ENCODE measurements at places on chromosomes 4 and X.

- DNase-seq = no peak
These were observed 19.6 kb upstream of the TET2 start for GRCh38 chr4:105127170-105127445.

DNA sequence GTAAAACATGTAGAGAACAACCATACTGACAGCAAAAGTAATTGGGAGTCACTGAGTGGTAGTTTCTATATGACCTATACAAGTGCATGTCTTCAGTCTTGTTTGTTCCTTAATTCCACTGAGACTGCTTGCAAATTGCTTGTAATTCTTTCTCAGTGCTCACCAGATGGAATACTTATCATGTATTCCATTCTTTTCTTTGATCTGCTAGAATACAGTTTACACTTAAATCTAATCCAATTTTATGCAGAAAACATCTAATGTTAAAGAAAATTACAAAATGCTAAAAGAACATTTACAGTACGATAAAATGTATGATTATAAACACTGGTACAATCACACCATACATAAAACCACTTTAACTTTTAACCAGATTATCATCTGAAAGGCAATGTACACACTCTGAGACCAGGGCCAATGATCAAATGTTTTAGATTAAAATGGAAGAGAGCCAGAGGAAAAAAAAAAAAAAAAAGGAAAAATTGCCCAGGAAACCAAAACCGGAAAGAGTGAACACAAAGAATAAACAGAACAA, 741.4 kb downstream of the FAT4 start:
- DNase-seq = no peak

DNA sequence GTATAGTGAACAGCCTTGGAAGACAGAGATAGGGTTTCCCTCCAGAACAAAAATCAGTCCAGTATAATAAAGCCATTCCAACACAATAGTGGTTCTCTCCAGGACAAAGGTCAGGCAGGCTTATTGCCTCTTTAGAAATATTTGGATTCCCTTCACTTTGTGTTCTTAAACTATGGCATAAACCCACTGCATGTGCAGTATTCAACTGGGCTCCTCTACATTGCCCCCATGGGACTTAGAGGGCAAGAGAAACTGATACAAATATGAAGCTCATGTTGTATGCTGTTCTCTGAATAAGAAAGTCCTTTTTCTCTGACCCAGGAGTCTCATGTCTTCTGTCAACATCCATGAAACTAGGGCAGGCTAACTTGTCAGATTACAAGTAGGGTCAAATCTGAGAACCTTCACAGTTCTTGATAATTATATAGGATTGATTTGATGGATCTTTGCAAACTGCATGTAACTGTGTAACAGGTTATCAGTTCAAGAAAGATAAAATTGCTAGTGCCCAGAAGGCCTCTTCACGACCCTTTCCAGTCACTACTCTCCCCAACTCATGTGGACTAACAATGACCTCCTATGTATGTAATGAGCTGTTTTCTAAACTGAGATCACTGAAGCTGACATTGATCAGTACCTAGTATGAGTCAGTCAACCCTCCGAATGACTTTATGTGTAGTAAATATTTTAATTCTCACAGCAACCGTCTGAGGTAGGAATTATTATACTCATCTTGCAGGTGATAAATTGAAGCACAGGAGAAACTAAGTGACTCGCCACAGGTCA, 31.9 kb upstream of the FAM9C start:
- DNase-seq = no peak

GRCh38 chrX:110412971-110413726, 54.5 kb downstream of the RTL9 start:
- peak; percentile 78 for DNase-seq

DNA sequence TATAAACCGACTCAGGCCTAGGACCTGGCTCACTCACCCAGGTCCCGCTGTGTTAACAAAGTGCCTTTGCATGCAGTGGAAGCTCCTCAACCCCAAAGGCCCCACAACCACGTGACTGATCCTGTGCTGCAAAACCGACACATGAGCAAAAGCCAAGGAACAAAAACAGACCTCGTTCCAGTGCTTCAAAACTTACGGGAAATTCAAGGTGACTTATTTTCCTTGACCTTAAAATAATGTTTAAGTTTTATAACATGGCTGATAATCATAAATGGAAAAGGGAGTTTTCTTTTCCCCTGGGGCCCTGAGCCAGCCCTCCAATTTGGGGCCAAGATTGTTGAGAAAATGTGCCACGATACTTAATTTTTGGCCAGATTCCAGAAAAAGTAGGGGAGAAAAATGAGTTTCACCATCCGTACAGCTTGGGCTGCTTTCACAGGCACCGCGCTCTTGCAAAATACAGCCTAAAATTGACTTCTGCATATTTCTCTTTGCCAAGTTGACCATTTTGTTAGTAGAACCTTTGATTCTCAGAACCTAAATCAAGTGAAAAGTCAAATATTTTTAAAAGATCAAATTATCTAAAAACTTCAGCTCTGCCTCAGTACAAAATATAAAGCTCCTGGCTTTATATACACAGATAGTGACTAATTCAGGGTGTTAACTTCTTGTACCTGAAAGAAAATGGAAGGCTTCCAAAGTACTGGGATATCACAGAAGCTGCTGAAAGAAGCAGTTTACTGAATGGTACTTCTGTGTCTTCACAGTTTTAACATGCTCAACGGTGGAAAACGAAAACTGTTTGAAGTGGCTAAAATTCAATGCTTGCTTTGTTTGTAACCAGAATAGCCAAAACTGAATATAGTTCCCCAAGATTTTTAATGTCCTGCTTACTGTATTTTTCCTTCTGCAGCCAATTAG, 93.8 kb downstream of the APBB2 start:
- DNase-seq = no peak
